Left renal pelvis (tissue), 4 donors: ENCODE measurements at places on chromosomes 2 and 18. TPM values are rescaled to one million over a fixed set of nuclear protein-coding genes. Genes with fewer than 3 reads are reported as not detected.

TMEM247 gene
- polyA plus RNA-seq = not detected

AGXT gene
- polyA plus RNA-seq = 0.15 TPM

ACOXL gene
- polyA plus RNA-seq = 0.67 TPM

KCNE4 gene
- polyA plus RNA-seq = 14.0 TPM

ALK gene
- 0.30 TPM for polyA plus RNA-seq

PROKR1 gene
- polyA plus RNA-seq = 1.1 TPM

MPP4 gene
- 0.14 TPM for polyA plus RNA-seq

DNA sequence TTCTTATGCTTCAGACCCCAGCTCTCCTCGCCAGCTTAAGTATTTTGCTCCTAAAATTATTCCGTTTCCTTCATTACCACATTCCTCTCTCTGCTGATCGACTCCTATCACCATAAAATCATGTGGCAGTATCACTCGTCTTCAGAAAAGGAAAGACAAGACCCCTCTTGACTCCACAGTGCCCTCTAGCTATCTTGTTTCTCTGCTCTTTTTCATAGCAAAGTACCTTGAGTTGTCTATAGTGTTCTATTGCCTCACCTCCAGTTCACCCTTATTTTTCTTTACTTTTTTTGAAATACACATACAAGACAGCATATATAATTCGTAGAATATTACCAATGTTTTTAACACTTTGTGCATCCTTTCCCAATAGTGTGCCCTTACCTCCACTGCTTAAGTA, 273.2 kb upstream of the SIX3 start:
- no peak for DNase-seq

- DNase-seq = no peak
Measured at GRCh38 chr2:143296089-143296488, 166.9 kb downstream of the ARHGAP15 start.

DNA sequence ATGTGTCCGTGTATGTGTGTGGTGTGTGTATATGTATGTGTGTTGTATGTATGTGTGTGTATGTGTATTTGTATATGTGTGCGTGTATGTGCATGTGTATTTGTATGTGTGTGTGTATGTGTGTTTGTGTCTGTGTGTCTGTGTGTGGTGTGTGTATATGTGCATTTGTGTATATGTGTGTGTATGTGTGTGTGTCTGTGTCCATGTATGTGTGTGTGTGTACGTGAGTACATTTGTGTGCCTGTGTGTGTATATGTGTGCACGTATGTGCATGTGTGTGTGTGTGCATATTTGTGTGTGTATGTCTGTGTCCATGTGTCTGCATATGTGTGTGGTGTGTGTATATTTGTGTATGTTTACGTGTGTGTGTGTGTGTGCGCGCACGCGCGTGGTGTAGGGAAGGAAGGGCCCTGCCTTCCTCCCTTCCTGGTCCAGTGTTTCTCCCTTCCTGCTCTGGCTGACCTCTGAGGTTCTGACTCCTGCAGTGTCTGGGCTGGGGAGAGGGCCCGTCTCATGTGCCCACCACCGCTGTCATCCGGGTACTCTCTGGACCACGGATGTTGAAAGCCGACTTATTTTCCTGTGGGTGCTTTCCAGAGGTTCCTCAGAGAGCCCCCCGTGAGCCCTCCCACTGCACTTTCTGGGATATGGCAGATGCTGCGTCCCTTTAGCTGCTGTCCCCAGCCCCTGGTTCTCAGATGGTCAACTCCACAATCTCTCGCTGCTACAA, 209.5 kb downstream of the DYSF start:
- no peak for DNase-seq

- DNase-seq = no peak
Measured at GRCh38 chr2:8393506-8393905, 288.4 kb upstream of the ID2 start.

GRCh38 chr2:178873912-178874311, 66.7 kb upstream of the TTN start:
- DNase-seq = no peak

- DNase-seq = peak; percentile 50
Measured at GRCh38 chr18:51621113-51621863, 423.8 kb upstream of the MEX3C start.

DNA sequence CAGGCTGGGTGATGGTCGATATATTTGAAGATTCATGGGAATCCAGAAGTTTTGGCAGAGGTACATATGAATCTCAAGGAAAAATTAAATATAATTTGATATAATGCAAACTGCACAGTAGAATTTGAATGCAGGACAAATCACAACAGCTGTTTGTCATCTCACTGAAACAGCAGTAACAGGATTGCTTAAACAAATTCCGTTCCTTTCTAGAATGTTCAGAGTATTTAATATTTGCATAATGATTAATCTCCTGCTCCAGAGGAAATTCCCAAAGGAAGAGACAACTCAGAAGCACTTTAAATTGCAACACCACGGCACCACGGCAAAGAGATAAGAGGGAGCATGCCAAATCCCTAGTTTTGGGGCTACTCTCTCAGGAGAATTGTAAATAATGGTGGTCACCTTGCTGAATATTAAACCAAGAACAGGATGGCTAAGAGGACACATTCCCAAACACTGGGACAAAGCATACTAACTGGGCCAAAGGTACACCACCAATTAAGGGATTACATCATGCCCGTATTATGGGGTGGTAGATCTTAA, 67.8 kb upstream of the MAP4K3 start:
- DNase-seq = no peak

DNA sequence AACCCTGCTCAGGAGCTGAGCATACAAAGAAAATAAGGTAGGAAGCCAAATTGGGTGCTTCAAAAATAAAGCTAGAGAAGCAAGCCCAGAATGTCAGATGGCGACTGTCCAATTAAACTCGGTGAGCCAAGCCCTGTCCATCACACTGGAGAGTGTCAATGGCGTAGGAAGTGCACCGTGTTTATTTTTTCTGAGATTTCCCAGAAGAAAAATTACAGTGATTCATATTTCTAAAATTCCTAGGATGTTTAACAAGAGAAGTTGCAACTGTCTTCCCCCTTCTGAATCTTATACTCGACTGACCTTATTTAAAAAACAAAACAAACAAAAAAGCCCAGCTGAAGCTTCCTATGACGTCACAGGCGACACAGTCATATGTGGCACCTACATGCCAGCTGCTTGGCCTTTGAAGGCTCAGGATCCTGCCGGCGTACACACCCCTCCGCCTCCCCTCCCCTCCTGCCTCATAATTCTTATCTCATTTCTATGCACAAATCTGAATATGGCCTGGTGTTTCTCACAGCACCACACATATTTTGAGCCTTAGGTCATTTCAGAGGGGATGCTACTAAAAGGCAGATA, 60.8 kb downstream of the MBP start:
- no peak for DNase-seq

- DNase-seq = peak; percentile 27
Measured at GRCh38 chr18:3248062-3248657, 559 bp downstream of the MYL12A start.

- no peak for DNase-seq
Measured at GRCh38 chr2:109531896-109532727, 81.7 kb downstream of the SEPTIN10 start.

DNA sequence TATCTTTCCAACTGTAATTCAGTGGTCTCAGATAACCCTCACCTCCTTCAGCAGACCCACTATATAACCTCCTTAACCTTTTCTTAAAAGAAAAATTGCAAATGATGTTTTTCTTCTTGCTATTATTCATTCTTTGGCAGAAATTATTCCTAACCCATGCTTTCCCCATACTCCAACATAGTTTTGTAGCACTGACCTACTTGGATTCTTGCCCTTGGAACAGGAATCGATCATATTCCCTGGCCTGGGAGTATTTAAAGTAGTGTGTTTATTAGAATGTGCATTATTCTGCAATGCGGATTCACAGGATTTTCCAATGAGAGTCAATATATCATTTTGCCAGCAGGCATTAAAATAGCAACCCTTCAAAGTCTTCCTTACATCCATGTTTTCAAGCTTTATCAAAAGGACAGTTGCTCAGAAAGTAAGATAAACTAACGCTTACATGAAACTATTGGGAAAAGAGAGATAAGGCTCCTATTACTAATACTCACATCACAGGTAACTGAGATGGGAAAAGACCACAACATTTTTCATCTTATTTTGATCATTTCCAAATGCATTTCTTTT, 37.4 kb downstream of the CHN1 start:
- DNase-seq = no peak

- DNase-seq = no peak
Measured at GRCh38 chr2:237651761-237652160, 24.4 kb downstream of the LRRFIP1 start.

GRCh38 chr18:32714571-32715148, 58.2 kb downstream of the KLHL14 start:
- peak; percentile 82 for DNase-seq

- DNase-seq = no peak
Measured at GRCh38 chr2:206452242-206452641, 8.9 kb downstream of the ADAM23 start.

DNA sequence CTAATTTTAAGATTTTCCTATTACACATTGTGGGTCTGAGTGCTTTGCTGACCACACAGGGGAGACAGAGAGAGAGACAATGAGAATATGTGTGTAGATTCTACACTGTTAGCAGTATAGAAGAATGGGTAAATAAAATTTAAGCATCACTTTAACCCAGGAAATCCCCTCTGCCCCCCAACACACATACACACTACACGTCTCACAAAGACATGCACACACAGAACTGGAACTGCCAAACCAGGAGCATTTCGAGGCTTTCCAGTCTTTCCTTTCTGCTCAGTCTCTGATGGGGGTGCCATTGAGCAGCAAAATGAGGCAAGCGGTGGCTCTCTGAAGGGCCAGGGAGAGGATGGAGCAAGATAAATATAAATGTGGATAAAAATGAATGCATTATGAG, 2.5 kb downstream of the MERTK start:
- DNase-seq = no peak
